Thymus (tissue), 14 donors: ENCODE measurements at places on chromosomes 3 and 15.
A peak's percentile ranks its signal among the peaks of the same experiment; 100 is the strongest.

- H3K27me3 ChIP-seq = no peaks in the 10 kb centered on the region
- no peaks in the 10 kb centered on the region for H3K4me1 ChIP-seq
- H3K4me3 ChIP-seq = no peak overlapping the region
- DNase-seq = no peak
These were observed 43.8 kb downstream of the LSM3 start for GRCh38 chr3:14222457-14222856.

DNA sequence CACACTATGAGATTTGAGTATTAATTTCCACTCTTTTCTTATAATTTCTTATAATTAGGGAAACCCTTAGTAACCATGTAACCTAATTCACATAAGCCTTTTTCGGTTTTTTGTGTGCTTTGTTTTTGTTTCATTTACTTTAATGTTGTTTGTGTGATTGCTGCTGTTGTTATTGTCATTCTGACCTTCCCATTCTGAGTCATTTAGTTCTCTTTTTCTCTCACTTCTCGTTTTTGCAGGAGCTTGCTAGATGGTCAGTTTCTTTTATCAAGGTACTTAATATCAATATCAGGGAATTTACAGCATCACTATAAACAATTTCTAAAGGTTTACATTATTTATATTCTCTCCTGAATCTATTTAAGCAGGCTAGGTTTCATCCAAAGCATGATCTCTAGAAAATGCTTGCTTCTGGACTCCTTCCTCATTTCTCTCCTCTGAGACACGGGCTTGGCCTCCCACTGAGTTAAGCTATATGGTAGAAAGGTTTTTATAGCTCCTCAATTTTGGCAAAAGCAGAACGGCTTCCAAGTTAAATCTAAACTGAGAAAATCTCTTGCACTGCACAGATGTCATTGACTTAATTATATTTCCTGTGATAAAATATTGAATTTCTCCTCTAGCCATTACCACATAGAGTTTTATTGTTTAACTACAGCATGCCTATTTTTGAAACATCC is 534.2 kb downstream of the NSUN3 start:
- no peak overlapping the region for H3K27ac ChIP-seq
- no peaks in the 10 kb centered on the region for H3K27me3 ChIP-seq
- DNase-seq = no peak
- no peak overlapping the region for H3K4me3 ChIP-seq
- H3K4me1 ChIP-seq = no peaks in the 10 kb centered on the region

DNA sequence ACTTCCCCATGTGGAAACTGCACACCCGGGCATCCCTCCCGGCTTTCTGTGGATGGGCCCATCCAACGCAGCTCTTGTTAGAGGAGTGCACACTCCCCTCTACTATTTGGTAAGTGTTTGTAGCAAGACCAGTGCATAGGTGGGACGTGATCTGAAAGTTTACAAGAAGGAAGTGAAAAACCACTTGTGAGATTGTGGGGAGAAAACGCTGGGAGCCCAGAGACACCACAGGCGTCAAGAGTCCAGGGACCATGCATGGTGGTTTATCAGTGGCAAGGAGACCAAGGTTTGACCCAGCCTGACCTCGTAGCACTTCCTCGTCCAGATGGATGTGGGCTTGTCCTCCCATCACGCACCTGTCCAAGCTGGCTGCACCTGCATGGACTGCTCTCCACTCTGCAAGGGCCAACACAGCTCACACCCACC is 51.6 kb downstream of the ATP10A start:
- H3K27me3 ChIP-seq = no peaks in the 10 kb centered on the region
- peak overlapping the region; percentile 50 for H3K27ac ChIP-seq
- no peaks in the 10 kb centered on the region for H3K36me3 ChIP-seq
- DNase-seq = no peak
- H3K4me3 ChIP-seq = no peak overlapping the region

DNA sequence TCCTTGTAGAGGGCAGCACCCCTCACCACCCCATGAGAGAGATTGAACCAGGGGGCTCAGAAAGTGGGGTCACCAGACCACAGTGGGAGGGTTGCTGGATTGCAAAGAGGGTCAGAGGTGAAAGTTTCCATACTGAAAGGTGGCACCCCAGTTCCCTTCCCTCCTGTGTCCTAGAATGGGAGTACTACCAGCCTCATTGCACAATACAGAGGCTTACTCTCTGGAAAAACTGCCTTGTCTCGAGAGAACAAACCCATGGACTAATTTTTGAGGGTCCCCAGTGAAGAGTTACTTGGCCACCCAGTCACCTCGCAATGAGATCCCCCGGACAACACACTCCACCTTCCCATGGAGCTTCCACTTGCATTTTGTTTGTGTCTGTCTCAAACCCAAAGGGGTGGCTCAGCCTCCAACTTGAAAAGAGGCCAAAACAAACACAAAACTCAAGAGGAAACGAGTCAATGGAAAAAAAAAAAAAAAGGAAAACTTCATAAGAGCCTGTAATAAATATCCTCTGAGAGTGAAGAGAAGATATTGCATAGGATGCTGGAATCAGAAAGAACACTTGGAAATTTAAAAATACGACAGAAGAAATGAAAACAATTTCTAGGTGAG is 18.6 kb downstream of the MESP2 start:
- H3K36me3 ChIP-seq = no peaks in the 10 kb centered on the region
- no peak for DNase-seq
- H3K27me3 ChIP-seq = no peaks in the 10 kb centered on the region

DNA sequence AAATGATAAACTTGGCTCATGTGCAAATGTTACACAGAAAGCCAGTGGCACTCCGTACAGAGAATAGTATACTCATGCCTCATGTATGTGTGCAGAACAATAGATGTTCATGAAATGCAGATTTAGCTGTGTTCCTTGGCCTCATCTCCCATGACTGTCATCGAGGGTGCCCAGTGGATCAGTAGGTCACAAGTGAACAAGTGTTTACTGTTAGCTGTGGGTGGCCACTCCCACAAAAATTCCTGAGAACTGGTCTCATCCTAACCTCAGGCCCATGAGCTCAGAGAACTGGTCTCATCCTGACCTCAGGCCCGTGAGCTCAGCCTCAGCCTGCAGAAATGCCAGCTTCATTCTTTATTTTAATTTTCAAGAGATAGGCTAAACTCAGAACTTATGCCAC is 124.1 kb downstream of the GADL1 start:
- no peak for DNase-seq
- H3K4me3 ChIP-seq = no peak overlapping the region
- H3K27me3 ChIP-seq = no peaks in the 10 kb centered on the region
- H3K36me3 ChIP-seq = no peaks in the 10 kb centered on the region

- H3K27me3 ChIP-seq = peaks cover 18% of the 10 kb centered on the region
- no peak overlapping the region for H3K4me3 ChIP-seq
- DNase-seq = no peak
- H3K36me3 ChIP-seq = no peaks in the 10 kb centered on the region
- H3K27ac ChIP-seq = no peak overlapping the region
These were observed 7.1 kb upstream of the TTC14 start for GRCh38 chr3:180594631-180595558.

- no peaks in the 10 kb centered on the region for H3K27me3 ChIP-seq
- H3K4me3 ChIP-seq = no peak overlapping the region
- H3K36me3 ChIP-seq = peaks cover 56% of the 10 kb centered on the region
- no peaks in the 10 kb centered on the region for H3K4me1 ChIP-seq
- no peak for DNase-seq
These were observed 223.4 kb upstream of the CGNL1 start for GRCh38 chr15:57152666-57153539.

- no peaks in the 10 kb centered on the region for H3K36me3 ChIP-seq
- H3K4me3 ChIP-seq = no peak overlapping the region
- no peak for DNase-seq
- H3K4me1 ChIP-seq = no peaks in the 10 kb centered on the region
- H3K27ac ChIP-seq = no peak overlapping the region
These were observed 81.0 kb upstream of the ALCAM start for GRCh38 chr3:105285653-105286241.

- H3K36me3 ChIP-seq = no peaks in the 10 kb centered on the region
- no peaks in the 10 kb centered on the region for H3K27me3 ChIP-seq
- no peaks in the 10 kb centered on the region for H3K4me1 ChIP-seq
These were observed 371.8 kb downstream of the IL20RB start for GRCh38 chr3:137329594-137329993.

DNA sequence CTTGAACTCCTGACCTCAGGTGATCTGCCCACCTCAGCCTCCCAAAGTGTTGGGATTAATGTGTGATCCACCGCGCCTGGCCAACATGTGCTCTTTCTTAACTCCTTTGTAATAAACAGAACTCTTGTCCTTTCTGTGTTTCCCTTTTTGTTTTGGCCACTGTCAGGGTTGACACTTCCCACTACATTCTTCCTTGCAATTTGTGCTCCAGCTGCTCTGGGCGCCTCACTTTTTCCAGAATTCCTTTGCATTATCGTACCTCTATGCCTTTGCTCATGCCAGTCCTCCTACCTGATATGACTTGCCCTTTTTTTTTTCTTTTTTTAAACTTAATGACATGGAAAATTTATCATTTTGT is 38.8 kb upstream of the SMAD3 start:
- H3K27me3 ChIP-seq = no peaks in the 10 kb centered on the region
- no peak overlapping the region for H3K4me3 ChIP-seq
- H3K4me1 ChIP-seq = no peaks in the 10 kb centered on the region
- DNase-seq = no peak
- no peaks in the 10 kb centered on the region for H3K36me3 ChIP-seq
- H3K27ac ChIP-seq = no peak overlapping the region

- peaks cover 12% of the 10 kb centered on the region for H3K4me1 ChIP-seq
- no peak overlapping the region for H3K4me3 ChIP-seq
- H3K27me3 ChIP-seq = no peaks in the 10 kb centered on the region
- no peak overlapping the region for H3K27ac ChIP-seq
These were observed 3.3 kb upstream of the CD96 start for GRCh38 chr3:111538681-111539083.

GRCh38 chr3:10015461-10015904 is 10.8 kb upstream of the FANCD2 start:
- peaks cover 26% of the 10 kb centered on the region for H3K36me3 ChIP-seq
- DNase-seq = no peak
- peaks cover 14% of the 10 kb centered on the region for H3K27me3 ChIP-seq
- peaks cover 4% of the 10 kb centered on the region for H3K4me1 ChIP-seq

DNA sequence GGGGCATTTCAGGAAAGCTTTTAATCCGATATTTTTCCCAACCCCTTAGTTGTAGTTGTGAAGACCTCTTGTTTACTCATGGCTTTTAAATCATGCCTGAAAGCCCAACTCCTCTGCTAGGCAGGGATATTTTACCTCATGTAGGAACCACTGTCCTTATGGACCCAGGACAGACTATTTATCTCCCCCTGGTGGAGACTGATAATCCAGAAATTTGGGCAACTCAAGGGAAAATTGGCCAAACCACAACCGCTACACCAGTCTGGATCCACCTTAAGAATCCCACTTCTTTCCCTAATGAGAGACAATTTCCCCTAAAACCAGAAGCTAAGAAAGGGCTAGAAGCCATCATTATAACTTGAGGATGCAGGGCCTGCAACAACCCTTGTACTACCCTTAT is 248.1 kb upstream of the STAC start:
- DNase-seq = no peak
- H3K4me1 ChIP-seq = no peaks in the 10 kb centered on the region
- no peak overlapping the region for H3K27ac ChIP-seq

DNA sequence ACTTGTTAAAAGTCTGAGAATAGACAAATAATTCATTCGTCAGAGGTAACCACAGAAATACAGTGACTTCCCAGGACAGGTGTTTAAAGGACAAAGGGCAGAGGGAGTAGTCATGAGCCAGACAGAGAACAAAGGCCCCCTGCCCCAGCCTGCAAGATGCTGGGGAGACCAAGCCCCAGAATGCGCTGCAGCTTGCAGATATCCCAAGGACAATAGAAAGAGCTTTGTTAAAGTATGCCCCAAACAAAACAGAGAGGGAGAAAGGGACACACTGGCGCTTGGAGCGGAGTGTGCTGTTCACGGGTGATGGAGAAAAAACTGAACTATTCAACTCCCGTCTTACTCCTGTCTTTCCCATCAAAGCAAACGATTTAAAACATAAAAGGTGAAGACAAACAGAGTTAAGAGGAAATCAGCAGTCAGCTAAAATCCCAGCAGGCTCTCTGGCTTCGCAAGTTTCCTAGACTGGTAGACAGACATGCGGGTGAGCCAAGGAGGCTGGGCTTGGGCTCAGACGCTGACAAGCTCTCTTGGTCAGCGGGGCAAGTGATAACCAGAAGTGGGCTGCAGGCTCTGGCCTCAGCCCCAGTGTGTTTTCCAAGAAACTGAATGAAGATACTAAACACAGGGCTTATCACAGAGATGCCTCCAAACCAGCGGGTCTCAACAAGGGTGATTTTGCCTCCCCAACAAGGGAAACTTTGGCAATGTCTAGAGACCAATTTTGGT is 130.1 kb downstream of the UACA start:
- H3K4me1 ChIP-seq = peaks cover 24% of the 10 kb centered on the region
- DNase-seq = no peak
- no peak overlapping the region for H3K27ac ChIP-seq

DNA sequence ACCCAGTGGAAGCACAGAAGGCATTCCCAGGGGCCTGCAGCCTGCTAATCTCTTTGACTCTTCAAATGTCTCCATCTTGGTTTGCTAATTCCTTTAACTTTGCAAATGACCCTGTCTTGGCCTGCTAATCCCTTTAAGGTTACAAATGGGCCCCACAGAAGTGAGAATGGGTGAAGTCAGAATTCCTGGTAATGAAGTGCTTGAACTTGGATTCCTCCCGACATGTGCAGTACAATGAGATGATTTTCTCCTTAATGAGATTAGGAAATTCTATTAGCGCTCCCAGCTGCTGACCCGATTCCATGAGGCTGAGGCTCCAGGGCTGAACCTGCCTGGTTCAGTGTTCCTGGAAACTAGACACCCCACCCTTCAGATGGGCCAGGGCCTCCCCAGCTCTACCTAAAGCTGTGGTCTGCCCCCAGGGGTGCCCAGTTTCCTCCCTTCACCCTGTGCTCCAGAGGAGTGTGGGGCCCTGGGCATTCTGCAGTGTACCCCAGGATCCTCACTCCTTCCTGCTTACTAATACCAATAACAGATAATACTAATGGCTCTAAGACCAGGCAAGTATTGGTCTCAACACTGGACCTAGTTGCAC is 47.4 kb downstream of the SCN5A start:
- H3K27ac ChIP-seq = no peak overlapping the region
- DNase-seq = no peak
- H3K27me3 ChIP-seq = no peaks in the 10 kb centered on the region

GRCh38 chr3:195249057-195249770 is 21.7 kb downstream of the XXYLT1 start:
- no peaks in the 10 kb centered on the region for H3K36me3 ChIP-seq
- H3K27me3 ChIP-seq = no peaks in the 10 kb centered on the region
- H3K27ac ChIP-seq = no peak overlapping the region
- H3K4me1 ChIP-seq = no peaks in the 10 kb centered on the region
- H3K4me3 ChIP-seq = no peak overlapping the region

DNA sequence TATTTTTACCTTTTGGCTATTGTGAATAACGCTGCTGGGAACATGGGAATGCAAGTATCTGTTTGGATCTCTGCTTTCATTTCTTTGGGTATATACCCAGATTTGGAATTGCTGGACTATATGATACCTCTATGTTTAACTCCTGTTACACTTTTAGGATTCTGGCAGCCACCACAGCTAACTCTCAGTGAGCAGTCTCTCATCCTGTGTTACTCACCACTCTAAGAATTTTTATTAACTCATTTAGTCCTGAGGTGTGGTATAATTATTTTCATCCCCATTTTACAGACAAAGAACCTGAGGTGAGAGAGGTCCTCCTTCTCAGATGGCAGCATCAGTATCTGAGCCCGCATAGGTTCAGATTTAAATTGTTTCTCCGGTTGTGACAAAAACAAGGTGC is 1.1 kb downstream of the SPATA12 start:
- no peaks in the 10 kb centered on the region for H3K4me1 ChIP-seq
- no peak overlapping the region for H3K27ac ChIP-seq
- no peaks in the 10 kb centered on the region for H3K36me3 ChIP-seq
- DNase-seq = no peak
- no peak overlapping the region for H3K4me3 ChIP-seq
